ENCODE measurements at places on chromosomes 4 and X.

- no peak for DNase-seq
Measured at GRCh38 chr4:90824266-90825150, 697.3 kb downstream of the CCSER1 start.

DNA sequence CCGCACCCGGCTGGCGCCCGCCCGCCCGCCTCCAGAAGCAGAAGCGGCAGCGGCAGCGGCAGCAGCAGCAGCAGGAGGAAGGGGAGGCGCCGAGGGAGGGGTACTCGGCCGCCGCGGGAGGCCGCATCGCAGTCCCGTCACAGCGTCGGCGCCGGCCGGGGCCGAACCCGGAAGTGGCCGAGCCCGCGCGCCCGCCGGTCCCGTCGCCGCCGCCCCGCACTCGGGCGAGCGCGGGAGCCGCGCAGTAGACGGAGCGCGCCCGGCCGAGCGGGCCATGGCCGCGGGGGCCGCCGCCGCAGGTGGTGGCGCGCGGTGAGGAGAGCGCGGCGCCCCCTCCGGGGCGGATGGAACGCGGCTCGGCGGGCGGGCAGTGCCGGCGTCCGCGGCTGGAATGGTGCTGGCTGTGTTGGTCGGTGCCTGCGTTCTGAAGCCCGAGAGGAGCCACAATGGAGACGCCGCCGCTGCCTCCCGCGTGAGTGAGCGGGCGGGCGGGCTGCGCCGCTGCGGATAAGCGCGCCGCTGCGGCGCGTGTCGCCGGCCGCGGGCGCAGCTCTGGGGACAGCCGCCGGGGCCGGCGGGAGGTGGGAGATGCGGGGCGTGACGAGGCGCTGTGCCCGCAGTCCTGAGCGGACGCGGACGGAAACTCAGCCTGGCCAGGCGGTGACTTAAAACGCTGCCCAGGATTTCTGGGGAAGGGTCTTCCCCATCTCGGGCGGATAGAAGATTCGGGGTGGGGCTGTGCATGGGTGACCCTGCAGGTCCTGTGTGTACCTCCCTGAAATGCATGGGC is at the start of gene KLHL2:
Gene KLHL2 (plus strand): TSS at position 131 of the 790 bp plus-strand sequence. CDS start 316 bp downstream, at position 447.
- DNase-seq: peak; percentile 69

- no peak for DNase-seq
Measured at GRCh38 chr4:176277162-176277904, 8.3 kb upstream of the ASB5 start.

DNA sequence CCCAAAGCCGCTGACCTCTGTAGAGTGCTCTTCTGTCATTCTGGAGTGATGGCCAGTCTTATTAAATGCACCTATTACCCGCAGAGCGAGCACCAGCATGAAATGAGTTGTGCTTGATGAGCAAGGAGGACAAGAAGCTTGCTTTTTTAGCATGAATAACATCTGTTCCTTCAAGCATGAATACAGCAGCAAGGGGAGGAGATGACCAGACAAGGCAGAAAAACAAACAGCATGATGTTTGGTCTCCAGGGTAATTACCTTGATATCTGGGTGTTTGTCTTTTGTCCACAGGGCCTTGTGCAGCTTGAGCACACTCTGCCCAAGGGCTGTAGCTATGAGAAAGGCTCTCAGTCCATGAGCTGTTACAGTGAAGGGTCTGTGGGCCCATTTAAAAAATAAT is 324.8 kb upstream of the DDX53 start:
- DNase-seq: no peak

DNA sequence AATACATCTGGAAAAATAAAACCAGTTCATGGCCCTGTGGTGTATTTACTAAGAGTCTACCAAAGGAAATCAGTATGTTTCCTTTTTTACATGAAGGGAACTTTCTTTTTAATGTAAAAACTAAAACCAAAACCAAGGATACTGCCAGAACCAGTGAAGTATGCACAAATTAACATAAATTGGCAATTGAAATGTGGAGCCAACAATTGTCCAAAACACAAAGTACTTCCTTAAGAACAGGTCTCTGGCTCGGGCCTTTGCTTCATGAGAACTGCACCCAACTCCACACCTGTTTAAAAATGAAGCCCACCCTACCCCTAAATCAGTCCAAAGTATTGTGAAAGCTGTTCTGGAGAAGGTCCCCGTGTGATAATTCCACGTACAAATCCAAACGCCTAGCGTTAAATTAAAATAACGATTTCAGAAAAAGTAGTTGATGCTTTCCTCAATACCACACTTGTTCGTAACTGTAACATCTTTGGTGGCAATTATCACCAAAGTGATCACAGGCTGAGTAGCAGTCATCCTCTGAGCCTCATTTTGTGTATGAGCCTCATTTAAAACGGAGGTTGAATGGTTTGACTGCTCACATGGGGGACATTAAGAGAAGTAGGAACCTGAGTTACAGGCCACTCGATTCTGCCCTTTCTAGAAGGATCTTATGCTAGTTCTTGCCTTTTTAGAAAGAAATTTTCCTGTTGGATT is 93.0 kb downstream of the GEMIN8 start:
- DNase-seq: no peak

DNA sequence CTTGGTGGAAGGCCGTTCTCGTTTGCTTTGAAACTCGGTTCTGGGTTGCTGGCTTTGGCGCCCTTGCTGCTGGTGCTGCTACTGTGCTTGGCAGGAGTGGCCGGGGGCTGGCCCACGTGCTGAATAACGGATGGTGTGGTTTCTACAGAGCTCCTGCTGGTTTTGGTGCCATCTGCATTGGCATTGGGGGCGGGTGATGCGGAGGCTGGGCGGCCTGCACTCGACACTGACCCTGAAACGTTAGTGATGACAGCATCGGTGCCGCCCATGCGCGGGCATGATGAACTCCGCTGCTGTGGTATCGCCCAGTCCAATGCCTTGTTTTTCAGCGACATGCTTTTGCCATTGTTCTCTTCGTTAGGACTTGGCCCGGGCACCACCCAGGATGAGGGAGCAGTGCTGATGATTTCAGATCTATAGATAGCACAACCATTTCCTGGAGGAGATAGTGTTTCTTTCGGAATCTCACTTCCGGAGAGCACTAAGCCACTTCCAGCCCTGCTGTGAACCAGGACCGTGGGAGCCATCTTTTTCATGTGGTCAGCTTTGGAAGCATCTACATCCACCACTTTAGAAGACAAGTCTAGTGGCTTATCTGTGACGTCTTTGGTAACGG is 24.2 kb downstream of the BCOR start:
- DNase-seq: no peak

- no peak for DNase-seq
Measured at GRCh38 chrX:13177921-13178566, 133.6 kb upstream of the FAM9C start.

DNA sequence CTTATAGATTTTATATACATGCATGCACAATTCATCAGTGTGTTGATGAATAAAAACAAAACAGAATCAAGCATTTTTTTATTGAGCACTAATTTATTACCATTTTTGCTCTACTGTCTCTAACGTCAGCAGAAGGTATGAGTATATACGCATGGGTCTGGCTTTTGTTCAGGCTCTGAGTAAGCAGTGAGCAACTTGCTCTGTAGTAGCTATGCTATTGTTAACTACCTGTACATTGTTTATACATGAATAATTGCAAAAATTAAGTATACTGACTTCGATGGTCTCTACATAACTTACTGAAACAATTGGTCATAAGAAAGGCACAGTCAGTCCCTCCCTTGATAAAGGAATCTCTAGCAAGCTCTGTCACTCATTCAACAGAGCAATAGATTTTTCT is 122.9 kb downstream of the RS1 start:
- DNase-seq: no peak

GRCh38 chr4:88378691-88379559 is at the start of gene HERC6:
Gene HERC6, plus strand, starts transcription at chr4:88378852. Its CDS starts 70 bp downstream, at chr4:88378922.
- DNase-seq: peak; percentile 68

GRCh38 chr4:76614589-76614988 is 179.6 kb downstream of the SHROOM3 start:
- no peak for DNase-seq

GRCh38 chr4:26351685-26352084 is 30.9 kb downstream of the RBPJ start:
- DNase-seq: no peak

- DNase-seq: no peak
Measured at GRCh38 chrX:48971249-48972219, at the start of gene KCND1. Gene KCND1, minus strand, starts transcription at chrX:48971844. Its CDS starts 1,573 bp downstream, at chrX:48970271.

GRCh38 chr4:35464964-35465528 is 779.3 kb downstream of the ARAP2 start:
- DNase-seq: no peak

DNA sequence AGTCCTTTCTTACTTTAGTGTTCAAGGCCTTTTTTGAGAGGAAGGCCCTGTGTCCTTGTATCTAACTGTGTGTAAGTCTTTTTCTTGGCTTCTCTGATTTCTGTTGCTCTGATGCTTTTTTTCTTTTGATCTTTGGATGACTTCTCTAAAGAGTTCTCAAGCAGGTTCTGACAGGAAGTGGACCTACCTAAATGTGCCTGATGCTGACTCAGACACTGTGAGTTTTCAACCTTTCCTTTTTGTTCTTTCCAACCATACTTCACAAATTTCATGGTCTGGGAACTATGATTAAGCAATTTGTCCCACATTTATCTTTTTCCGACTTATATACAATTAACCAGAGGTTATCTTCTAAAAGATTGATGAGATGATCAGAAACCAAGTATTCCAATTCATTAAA is 96.5 kb downstream of the SYTL5 start:
- no peak for DNase-seq

DNA sequence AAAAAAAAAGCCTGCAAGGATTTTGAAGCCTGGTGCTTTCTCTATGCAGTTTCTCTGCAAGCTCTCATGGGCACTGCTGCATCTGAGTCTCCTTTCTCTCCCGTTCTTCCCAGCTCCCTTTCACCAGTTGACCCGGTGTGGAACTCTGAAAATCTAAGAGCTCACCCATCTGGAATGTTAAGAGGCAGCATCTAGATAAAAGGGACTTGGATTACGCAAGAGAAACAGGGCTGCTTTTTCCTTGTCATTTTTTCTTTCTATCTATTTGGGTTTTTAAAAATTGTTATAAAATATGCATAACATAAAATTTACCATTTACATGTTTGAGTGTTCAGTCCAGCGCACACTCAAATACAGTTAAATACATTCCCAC is 95.2 kb upstream of the RPS6KA3 start:
- DNase-seq: no peak

DNA sequence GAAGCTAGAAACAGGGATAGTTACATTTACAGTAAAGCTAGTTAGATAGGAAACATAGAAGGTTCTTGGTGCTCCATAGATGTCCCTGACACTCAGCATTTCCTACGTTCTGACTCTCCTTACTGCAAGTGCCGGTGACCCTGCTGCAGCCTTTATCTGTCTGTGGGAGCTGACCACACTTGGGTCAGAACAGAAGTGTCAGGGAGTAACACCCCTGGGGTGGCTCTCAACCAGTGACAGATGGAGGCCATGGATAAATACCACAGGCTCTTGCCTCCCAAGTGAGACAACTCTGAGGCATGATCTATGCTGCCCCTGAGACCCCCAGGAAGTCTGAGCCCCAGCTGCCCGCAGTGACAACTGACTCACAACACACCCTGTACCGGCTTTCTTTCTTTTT is 69.8 kb downstream of the ANXA3 start:
- no peak for DNase-seq

DNA sequence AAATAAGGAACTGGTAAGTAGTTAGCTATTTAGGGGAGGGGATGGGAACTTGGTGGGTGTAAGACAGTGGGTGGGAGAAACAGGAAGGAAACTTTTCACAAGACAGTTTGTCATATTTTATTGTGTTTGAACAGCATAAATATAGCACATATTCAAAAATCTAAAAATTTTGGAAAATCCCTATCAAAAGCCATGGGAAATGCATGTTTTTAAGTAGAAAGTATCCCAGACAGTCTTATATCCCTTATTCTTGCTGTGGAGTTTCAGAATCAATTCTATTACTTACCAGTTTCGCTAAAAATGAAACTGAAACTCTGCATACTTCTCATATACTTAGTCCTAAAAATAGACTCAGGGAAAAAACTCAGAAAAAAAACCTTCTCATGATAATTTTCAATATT is 22.3 kb upstream of the RASGEF1B start:
- DNase-seq: no peak

GRCh38 chr4:184331268-184331995 is 113.8 kb upstream of the ENPP6 start:
- DNase-seq: no peak

- no peak for DNase-seq
Measured at GRCh38 chrX:97556359-97556758, 672.7 kb downstream of the RPA4 start.

DNA sequence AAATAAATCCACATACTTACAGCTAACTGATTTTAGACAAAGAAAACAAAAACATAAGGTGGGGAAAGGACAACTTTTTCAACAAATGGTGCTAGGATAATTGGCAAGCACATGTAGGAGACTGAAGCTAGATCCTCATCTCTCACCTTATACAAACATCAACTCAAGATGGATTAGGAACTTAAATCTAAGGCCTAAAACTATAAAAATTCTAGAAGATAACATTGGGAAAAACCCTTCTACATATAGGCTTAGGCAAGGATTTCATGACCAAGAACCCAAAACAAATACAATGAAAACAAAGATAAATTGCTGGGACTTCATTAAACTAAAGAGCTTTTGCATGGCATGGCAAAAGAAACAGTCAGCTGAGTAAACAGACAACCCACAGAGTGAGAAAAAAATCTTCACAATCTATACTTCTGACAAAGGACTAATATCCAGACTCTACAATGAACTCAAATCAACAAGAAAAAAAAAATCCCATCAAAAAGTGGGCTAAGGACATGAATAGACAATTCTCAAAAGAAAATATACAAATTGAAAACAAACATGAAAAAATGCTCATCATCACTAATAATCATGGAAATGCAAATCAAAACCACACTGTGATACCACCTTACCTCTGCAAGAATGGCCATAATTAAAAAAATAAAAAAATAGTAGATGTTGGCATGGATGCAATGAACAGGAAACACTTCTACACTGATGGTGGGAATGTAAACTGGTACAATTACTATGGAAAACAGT is 14.1 kb upstream of the AFP start:
- DNase-seq: no peak

GRCh38 chrX:413322-414201 is 26.9 kb upstream of the PPP2R3B start:
- DNase-seq: no peak

- no peak for DNase-seq
Measured at GRCh38 chr4:88115587-88115986, 42.9 kb downstream of the ABCG2 start.

DNA sequence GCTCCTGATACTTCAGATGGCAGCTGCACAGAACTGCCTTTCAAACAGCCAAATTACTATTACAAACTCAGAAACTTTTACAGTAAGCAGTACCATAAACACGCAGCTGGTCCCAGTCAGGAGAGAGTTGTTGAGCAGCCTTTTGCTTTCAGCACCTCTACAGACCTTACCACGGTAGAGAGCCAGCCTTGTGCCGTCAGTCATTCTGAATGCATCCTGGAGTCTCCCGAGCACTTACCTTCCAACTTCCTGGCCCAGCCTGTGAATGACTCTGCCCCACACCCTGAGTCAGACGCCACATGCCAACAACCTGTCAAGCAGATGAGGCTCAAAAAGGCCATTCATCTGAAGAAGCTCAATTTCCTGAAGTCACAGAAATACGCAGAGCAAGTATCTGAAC is 12.4 kb downstream of the ZBTB49 start:
- no peak for DNase-seq

- no peak for DNase-seq
Measured at GRCh38 chr4:1218634-1219565, 30.0 kb downstream of the CTBP1 start.

All from stimulated activated naive CD4-positive, alpha-beta T cell treated with Interleukin-2 at 50 U/mL for 16 hours (primary cell).